ENCODE measurements at places on chromosomes 6 and 20.

- DNase-seq: no peak
Measured at GRCh38 chr6:52368002-52368401, 6.1 kb downstream of the PAQR8 start.

DNA sequence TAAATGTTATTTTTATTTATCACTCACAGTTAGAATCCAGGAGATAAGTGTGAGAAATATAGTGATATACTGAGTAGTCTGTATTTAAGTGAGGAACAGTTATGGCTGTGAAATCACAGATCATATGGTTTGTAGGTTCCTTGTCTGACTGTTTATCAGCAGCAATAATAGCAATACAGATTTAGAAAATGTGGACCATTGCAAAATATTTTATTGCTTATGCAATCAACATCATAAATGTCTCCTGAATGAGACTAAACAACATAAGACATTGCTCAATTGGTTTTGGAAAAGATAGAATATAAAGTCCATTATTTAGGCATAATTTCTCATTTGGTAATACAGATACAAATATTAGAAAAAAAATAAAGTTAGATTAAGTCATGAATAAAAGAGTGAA lies 43.7 kb downstream of the CCDC170 start:
- no peak for DNase-seq

DNA sequence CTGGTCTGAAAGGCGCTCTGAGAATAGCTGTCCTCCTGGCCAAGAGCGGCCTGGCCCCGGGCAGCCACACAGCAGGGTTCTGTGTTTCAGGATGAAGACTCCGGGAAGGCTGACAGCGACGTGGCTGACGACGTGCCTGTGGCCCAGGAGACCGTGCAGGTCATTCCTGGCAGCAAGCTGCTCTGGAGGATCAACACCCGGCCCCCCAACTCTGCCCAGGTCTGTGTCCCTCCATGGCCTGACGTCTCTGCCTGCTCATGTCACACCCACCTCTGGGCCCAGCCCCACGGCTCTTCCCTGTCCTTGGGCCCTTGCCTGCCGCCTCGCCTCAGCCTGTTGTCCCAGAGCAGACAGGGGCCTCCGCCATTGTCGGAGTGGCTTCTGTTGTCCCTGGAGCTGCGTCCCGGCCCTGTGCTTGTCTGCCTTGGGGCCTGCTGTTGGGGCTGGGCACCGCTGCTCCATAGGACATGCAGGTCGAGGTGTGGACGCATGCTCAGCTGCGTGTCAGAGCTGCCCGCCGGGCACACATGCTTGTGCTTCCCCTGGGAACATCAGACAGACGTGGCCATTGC lies 16.2 kb upstream of the ADRM1 start:
- DNase-seq: no peak

GRCh38 chr6:136087986-136088385 lies 162.1 kb downstream of the MTFR2 start:
- DNase-seq: no peak

GRCh38 chr6:111888928-111889695 lies 15.9 kb upstream of the FYN start:
- peak; percentile 30 for DNase-seq

- DNase-seq: no peak
Measured at GRCh38 chr6:33430991-33431879, 11.4 kb downstream of the SYNGAP1 start.
